ENCODE measurements at places on chromosomes 6 and 20.

GRCh38 chr6:50925548-50925947 is 106.9 kb downstream of the TFAP2B start:
- no peak for DNase-seq

- no peak for DNase-seq
Observed at GRCh38 chr6:166277892-166278578, 30.2 kb downstream of the PRR18 start.

GRCh38 chr6:26342106-26343004 is 22.6 kb upstream of the BTN3A2 start:
- DNase-seq, result no peak

GRCh38 chr6:11767458-11767857 is 11.1 kb downstream of the ADTRP start:
- no peak for DNase-seq

DNA sequence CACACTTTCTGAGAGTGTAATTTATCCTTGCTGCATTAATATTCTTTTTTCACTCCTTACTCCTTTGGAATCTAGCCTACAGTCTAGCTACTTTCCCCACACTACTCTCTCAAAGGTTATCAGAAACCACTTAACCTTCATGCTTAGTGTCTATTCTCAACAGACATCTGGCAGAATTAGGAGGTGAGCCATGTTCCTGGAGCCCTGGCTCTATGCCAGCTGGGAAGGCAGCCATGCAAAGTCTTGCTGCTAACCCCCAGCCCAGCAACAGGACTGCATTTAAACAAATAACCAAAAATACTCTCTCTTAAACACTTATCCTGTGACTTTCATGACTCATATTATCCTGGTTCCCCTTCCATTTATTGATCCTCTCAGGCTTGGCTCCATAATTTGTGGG is 260.2 kb downstream of the BCKDHB start:
- DNase-seq, result no peak

DNA sequence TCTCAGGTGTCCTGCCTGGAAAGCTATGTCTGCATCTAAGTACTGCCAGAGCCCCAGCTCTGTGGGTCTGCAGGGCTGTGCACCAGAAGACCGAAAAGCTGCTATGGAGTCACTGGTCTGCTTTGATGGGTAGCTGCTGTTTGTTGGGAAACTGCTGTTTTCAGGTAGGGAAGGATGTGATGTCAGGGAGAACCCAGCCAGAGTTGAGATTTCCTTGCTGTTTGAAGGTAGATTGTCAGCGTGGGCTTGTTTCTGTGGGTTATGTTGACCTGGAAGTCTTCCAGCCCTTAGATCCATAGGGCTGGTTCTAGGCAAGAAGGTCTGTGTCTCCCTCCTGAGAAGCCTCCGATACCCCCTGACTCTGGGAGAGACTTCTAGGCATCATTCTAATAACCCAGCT is 12.2 kb upstream of the SHLD1 start:
- no peak for DNase-seq

GRCh38 chr6:136956590-136957544 is 34.8 kb downstream of the SLC35D3 start:
- DNase-seq, result no peak

GRCh38 chr20:43840382-43841070 is 74.1 kb upstream of the TOX2 start:
- DNase-seq, result no peak

DNA sequence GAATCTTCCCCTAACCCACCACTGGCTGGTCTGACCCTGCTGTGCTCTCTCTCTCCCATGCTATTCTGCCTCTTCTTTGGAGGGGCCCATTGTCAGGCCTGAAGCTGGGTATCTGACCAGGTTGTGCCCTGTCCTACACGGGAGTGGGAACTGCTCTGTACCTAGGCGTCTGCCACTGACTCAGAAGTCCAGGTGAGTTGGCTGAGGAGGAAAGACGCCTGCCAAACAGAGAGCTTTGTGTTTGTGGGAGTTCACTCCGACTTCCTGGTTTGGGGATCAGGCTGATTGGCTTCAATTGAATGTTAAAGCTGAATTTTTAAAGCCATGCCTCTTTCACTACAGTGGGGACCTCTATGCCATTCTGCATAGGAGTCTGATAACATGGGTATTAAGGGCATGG is 136.0 kb downstream of the CCDC170 start:
- DNase-seq, result no peak
